ENCODE measurements at places on chromosomes 6 and 20.

GRCh38 chr6:11224252-11224965, 8.1 kb downstream of the NEDD9 start:
- DNase-seq = no peak

- DNase-seq = no peak
These were observed 23.5 kb downstream of the PPP1R3G start for GRCh38 chr6:5108536-5109150.

DNA sequence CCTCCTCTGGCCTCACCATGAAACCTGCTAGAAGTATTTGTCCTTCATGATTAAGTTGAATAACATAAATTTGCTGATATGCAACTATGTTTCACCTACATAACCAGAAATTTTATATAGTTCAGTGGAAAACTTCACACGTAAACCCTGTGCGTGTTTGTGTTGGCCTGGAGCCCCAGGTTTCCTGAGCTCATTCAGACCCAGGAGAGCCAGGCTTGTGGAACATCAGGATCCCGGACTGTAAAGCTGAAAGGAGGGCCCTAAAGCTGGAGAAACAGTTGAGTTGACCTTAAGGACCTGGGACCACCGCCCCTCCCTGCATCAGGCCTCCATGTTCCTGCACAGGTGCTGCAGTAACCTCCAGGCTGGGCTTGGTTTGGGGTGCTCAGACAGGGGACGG, 3.1 kb upstream of the SPATS1 start:
- no peak for DNase-seq

DNA sequence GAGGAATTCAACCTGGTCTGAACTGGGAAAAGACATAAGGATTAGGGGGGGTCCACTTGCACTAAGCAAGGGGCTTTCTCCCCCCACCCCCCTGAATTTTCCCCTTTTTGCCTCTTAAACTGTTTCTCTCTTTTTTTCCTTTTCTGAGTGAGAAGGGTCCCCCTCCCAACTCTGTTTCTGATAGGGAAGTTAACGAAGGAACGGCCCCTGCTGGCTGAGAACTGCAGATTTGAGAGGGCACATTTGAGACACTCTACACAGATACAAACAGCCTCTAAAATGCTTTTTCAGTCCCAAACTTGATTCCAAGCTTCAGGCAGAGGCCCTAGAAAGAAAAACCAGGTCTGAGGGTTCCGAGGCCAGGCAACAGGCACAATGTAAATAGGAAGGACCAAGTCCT, 91.7 kb downstream of the JARID2 start:
- DNase-seq = no peak

DNA sequence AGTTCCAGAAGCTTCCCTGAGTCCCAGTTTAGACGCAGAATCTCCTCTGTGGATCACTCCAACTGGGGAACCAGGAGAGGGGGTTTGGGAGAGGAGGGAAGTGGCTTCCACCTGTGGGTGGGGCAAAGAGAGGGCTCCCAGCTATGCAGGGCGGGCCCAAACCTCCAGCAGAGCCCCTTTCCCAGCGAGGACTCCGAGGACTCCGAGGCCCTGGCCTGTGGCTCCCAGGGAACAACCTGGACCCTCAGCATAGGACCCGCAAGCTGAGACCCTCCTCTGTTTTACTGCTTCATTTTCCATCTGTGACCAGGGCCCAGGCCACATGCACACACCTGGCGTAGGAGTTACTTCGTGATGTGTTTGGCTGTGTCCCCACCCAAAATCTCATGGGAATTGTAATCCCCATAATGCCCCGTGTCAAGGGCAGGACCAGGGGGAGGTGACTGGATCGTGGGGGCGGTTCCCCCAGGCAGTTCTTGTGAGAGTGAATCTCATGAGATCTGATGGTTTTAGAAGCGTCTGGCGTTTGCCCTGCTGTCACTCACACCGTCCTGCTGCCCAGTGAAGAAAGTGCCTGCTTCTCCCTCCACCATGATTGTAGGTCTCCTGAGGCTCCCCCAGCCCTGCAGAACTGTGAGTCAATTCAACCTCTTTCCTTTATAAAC, 27.9 kb downstream of the NTSR1 start:
- no peak for DNase-seq

GRCh38 chr20:7924692-7925091, 15.6 kb downstream of the HAO1 start:
- DNase-seq = no peak

DNA sequence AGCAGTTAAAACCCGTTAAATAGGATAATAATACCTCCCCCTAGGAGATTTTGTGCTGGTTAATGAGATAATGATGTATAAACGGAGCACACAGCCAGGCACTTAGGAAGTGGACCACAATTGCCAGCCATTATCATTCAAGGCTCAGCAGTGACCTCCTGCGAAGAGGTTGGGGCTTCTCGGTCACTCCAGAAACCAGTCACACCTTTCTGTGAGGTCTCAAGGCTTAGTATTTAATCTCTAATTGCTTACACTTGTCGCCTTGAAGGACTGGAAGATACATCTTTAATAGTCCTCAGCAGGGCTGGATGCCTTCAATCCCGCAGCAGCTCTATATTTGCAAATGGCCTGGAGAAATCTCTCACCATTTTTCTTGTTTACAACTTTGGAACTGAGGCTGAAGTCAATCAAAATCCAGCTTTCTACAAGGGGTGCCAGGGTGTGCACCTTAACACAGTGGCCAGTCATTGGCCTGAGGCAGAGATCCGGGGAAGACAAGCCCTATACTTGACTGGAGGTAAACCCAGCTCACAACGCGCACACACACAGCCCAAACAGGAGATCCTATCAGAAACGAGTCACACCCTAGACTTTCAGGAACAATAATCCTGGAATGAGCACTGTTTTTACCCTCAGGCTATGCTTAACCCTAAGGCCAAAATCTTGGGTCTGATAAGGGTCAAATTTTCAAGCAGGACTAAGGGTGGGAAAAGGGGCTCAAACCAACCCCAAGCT, 1.2 kb downstream of the POU5F1 start:
- DNase-seq = no peak

- DNase-seq = no peak
These were observed 7.7 kb upstream of the ASXL1 start for GRCh38 chr20:32350421-32350820.

GRCh38 chr6:41937861-41938574, 3.6 kb downstream of the CCND3 start:
- no peak for DNase-seq

DNA sequence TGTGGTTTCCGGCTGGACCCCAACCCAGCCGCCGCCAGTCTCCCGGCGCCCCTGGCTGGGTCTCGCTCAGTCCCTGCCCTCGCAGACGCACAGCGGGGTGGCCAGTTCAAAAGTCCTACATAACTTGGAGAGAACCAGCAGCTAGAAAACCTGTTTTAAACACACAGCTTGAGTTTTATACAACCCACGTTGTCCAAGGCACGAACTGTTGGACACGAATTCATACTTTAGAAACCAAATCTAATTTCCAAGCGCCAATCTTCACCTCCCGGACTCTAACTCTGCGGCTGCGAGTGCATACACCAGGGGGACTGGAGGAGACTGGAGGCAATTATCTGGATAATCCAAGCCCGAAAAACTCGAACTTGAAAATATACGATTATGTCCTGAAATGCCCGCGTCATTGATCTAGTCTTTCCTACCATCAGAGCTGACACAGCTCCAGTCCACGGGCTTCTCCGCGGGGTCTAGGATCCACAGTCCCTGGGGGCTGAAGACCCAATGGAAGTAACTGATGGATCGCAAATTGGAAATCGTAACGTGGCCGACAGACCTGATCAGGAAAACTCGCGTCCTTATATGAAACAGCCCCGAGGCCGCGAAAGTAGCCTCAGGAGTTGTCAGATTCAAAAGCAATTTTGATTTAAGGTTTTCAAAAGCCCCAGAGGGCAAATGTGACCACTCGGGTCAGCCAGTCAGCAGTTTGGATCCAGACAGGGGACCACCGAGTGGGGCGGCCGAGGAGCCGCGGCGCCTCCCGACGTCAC, 843 bp upstream of the HEY2 start:
- no peak for DNase-seq

- DNase-seq = no peak
These were observed 212.6 kb upstream of the PCSK2 start for GRCh38 chr20:17014217-17014616.

DNA sequence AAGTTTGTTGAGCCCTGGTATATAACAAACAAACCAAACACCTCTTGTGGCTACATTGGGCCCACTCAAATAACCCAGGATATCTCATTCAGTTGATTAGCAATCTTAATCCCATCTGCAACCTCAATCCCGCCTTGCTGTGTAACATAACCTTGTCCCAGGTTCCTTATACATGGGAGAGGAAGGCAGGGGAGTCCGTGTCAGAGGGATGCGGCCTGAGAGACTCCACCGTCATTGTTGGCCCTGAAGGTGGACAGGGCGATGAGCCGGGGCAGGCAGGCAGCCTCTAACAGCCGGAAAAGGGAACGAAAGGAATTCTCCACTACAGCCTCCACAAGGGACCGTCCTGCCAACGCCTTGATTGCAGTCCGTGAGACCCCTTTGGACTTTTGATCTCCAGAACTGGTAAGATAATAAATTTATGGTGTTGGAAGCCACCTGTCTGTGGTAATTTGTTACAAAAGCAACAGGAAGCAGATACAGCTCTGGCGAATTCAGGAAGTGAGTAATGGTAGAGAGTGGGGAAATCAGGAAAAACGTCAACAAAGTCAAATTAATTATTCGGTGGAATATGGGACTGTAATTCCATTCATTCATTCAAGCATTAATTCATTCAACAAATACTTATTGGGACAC, 124.5 kb upstream of the SALL4 start:
- no peak for DNase-seq

DNA sequence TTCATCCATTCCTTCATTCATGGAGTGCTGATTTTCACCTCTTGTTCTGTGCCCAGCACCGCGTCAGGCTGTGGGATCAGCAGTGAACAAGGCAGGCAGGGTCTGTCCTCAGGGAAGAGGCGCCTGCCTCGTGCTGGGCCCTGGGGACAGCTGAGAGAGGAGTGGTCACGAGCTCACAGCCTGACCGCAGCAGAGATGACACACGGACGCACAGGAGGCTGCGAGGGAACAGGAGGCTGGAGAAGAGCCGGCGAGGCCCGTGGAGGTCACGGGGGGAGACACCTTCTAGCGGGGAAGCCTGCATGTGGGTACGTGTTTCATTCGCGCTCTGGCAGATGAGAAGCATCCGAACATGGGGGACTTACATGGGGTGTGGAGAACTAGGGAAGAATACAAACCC, 27.5 kb downstream of the PXDC1 start:
- DNase-seq = no peak

DNA sequence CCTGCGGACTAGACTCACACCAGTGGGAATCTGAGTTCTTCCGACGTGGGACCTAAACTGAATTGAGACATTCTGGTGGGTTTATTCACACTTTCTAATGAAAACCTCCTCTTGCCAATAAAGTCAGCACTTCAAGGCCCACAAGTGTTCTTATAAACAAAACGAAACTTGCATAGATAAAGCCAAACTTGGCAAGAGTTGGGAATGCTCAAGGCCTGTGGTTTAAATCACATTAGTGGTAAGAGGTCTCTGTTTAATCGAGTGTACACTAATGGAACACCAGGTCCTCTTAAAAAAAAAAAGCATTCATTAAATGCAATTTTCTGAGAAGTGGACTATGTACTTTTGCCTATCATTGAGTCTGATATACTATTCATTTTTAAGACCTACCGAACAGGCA, 143.3 kb downstream of the SMOC2 start:
- DNase-seq = no peak

Data from stimulated activated CD8-positive, alpha-beta memory T cell treated with anti-CD3 and anti-CD28 coated beads, Interleukin-2, amount 100 ng/mL, for 1 hour (primary cell).